ENCODE measurements at places on chromosomes 11 and 22.
A peak's percentile ranks its signal among the peaks of the same experiment; 100 is the strongest.

DNA sequence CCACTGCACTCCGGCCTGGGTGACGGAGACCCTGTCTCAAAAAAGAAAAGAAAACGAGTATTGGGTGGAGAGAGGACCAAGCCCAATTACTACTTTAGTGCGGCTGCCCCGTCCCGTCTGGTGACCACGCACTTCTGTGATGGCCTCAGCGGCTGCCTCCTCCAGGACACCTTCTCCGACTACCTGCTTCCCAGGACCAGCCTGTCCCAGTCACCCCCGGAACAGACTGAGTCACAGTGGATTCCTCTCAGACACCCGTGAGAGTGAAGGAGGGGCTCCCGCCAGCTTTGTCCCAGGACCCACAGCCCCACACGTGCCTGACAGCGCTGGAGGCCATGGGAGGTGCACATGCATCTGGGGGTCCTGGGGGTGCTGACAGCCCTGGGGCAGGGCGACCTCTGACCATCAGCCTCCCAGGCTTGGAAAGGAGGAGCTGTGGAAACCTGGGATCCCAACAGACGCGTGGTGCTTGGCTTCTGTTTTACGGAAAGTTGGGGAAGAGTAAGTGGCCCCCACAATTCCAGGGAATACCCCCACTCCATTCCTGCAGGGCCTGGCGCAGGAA is 4.8 kb downstream of the DRD4 start:
- no peak for DNase-seq

DNA sequence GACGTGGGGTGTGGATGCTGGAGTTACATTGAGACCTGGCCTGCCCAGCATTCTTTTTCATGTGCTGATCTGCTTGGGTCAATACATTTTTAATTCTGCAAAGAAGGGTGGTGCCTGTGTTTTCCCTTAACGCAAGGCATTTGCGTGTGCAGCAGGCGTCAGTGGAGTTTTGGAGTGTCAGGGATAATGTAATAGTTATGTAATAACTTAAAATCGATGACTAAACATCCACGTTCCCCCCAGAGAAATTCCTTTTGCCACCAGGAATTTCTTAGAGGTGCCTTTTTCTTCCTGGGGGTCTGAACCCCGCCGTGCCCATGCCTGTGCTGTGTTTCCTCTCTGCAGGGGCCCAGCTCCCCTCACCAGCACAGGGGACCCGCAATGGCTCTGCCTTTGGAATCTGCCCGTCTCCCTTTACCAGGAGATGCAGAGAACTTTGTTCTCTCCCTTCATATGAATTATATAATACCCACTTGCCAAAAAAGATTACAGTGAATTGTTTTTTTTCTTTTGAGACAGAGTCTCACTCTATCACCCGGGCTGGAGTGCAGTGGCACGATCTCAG is 62.6 kb downstream of the TBC1D22A start:
- DNase-seq, result no peak

- peak; percentile 91 for DNase-seq
These were observed 642 bp downstream of the CYP2R1 start for GRCh38 chr11:14891143-14892035.

GRCh38 chr11:62705413-62705812 is 1.8 kb downstream of the BSCL2 start:
- DNase-seq, result no peak

GRCh38 chr11:128236506-128237498 is 350.6 kb downstream of the ETS1 start:
- DNase-seq, result no peak

DNA sequence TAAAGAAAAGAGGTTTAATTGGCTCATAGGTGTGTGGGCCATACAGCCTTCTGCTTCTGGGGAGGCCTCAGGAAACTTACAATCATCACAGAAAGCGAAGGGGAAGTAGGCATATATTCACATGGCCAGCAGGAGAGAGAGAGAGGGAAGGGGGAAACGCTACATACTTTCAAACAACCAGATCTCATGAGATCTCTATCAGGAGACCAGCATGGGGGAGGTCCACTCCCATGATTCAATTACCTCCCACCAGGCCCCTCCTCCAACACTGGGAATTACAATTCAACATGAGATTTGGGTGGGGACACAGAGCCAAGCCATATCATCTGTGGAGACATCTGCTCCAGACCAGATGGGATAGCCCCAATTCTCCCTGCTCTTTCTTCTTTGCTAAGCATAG is 866.0 kb downstream of the BRD1 start:
- no peak for DNase-seq

GRCh38 chr11:69859275-69859934 is 40.2 kb upstream of the FGF3 start:
- DNase-seq, result no peak

GRCh38 chr11:125171974-125172373 is 7.4 kb downstream of the PKNOX2 start:
- no peak for DNase-seq

GRCh38 chr11:134466156-134466555 is 54.1 kb upstream of the B3GAT1 start:
- DNase-seq, result no peak

DNA sequence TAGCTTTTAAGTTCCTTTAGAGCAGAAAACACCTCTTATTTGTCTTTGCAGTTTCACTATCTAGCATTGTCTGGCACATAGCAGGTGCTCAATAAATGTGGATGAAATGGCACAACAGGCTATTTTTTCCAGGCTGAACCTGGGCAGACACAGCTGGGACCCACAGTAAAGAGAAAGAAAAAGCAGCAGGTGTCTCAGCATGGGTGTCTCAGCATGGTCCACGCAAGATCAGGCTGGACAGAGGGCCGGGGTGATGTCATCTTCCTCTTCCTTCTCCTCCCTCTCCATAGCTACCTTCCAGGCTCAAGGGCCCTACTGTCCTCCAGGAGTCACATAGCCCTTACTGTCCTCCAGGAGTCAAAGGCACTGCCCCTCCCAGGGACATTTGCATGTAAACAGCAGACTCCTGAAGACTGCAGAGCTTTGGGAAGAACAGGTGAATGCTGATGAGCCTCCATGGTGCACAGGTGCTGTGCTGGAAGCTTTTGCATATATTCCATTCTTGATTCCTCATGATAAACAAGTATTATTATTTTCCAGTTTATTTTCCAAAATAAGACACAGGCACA is 65.2 kb downstream of the DSCAML1 start:
- no peak for DNase-seq

DNA sequence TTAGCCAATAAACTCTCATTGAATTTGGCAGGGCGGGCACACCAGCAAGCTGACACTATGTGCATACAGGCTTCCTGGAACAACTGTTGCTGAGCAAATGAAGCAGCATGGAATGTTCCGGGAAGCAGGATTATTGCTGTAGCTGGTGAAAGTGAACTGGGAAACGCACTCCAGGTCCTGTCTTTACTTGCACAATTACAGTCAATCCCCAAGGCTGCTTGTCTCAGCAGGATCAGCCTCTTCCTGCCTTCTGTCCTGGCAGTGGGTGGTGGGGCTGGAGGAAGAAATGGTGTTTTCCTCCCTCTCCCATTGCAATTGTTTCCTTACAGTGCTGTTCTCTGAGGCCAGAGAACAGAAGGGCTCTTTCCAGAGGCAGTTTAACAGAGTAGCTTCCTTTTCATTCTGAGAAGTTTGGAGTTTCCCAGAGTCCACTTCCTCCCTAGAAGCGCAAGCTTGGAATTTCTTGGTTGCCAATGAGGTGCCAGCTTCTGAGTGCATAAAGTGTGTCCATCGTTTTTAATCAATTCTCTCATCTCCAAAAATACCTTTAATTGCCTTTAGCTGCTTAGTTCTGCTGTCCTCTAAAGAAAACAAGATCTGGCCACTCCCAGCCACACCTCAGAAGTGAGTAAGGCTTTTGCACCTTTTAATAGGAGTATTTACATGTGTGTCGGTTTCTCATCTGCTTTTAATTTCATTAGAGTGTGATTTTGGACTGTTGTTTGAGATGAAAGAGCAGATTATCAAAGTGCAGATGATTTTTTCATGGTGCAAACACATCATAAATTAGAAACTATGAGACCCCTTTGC is 19.9 kb downstream of the CD44 start:
- DNase-seq, result no peak

- no peak for DNase-seq
These were observed 102.5 kb downstream of the ATXN10 start for GRCh38 chr22:45774001-45774670.

DNA sequence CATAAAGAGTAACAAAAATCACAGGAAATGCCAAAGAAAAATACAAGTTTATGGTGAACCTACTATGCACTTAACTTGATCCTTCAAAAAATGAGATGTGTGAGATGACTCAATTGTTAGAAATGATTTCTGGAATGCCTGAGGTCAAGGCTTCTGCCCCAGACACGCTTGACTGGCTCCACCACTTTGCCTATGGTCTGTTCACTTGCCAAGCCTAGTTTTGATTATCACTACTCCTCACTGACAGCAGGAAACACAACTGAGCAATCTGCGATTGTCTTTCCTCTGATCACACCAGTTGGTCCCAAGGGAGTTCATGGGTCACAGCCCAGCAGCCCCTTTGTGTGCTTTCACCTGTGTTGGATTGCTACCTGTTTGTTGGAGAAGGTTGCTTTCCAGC is 20.6 kb upstream of the PRDM10 start:
- no peak for DNase-seq

DNA sequence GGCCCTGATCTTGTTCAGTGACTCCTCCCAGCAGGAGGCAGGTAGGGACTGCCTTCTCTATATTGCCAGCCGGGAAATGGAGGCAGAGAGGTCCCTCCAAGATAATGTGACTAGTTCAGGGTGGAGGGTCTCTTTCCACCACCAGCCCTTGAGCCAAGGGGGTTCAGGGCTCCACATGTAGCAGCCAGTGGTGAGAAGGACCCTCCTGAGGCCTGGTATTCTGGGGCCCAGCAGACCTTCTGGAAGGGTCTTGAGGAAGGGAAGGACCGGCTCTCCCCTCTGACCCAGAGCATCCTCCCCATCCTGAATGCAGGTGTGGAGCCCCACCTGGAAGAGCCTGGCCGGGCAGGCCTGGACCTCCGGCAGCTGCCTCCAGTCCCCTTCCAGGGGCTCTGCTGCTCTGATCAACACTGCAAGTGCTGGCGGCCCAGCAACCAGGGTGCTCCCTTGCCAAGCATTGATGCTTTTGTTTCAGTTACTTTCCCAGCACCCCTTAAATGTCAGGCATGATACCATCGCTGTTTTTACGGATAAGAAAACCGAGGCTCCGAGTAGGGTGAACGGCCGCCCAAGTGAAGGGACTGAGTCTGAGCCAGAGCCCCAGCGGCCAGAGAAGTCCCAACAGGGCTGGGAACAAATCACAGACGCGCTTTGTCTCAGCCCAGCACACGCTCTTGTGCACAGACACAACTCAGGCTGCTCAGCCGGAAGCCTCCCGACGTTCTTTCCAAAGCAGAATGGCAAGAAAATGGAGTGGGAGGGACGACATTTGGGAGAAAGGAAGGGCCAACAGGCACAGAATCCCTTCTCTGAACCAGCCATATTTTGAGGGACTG is 38.8 kb downstream of the DKK3 start:
- DNase-seq, result no peak

GRCh38 chr22:25645266-25645665 is 80.8 kb downstream of the GRK3 start:
- no peak for DNase-seq

GRCh38 chr11:131644204-131644795 is 273.9 kb downstream of the NTM start:
- DNase-seq, result no peak

- DNase-seq, result no peak
These were observed 26.8 kb downstream of the CD5 start for GRCh38 chr11:61128947-61129638.

- no peak for DNase-seq
These were observed 7.6 kb upstream of the FJX1 start for GRCh38 chr11:35610631-35611030.

- DNase-seq, result no peak
These were observed 405.9 kb downstream of the NXPE2 start for GRCh38 chr11:115084231-115084630.

DNA sequence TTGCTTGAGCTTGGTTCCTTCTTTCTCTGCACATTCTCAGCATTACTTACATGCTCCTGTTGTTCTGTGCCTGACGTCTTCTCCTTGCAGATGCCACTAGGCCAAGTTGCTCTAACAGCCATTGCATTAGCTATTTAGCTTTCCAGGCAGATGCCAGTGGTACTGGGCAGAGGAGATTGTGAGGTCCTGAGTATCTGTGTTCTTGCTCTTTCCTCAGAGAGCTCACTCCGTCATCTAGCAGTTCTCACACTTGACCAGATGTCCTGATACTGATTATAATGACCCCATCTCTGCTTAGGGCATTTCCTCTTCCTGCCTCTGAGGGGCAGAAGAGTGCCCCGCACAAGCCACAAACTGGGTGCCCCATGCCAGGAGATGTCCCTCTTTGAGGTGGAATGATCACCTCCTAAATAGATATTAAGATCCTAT is 30.7 kb downstream of the ARHGAP1 start:
- peak; percentile 17 for DNase-seq

DNA sequence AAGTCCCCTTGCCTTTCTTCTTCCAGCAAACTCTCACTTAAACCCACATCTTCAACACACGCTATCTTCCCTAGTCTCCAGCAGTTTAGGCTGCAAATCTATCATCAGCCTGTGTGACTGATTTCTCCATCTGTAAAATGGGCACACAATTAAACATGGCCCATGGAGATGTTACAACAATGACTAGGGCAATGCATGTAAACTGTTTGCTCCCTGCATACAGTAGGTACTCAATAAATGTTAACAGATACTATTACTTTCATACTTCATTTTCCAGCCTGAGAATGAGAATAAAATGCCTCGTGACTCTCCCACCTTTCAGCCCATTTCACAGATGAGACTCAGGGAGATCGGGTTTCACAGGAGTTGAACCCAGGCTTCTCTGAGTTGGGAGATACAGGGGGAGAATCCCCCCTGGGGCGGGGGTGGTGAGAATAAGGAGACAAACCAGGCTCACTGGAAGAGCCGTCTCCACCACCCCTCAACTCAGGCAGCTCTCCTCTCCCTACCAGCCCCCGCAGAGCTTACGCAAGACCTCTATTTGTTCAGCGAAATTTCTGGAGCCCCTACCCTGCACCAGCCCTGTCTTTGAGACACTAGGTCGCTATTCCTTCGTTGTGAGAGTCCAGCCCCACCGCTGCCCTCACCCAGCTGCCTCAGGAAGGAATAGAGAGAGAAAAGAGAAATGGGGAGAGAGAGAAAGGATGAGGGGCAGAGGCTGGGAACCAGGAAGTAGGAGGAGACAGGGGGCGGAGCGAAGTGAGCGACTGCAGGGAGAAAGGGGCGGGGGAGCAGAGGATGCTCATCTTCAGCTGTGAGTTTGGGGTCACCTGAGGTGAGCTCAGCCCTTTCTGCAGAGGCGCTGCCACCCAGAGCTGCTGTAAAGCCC is 42.1 kb upstream of the KLHL35 start:
- peak; percentile 64 for DNase-seq

GRCh38 chr11:75826461-75827230 is 11.6 kb downstream of the UVRAG start:
- no peak for DNase-seq

- no peak for DNase-seq
These were observed 271.7 kb upstream of the ZC3H12C start for GRCh38 chr11:109821511-109821910.

GRCh38 chr11:47225552-47226400 is 11.0 kb downstream of the DDB2 start:
- DNase-seq, result peak; percentile 12

- DNase-seq, result peak; percentile 11
These were observed 125.4 kb downstream of the CASP12 start for GRCh38 chr11:104772806-104773241.
